ENCODE measurements at places on chromosomes 4 and X.

GRCh38 chr4:182823576-182823975 lies 93.6 kb downstream of the DCTD start:
- no peak for DNase-seq

DNA sequence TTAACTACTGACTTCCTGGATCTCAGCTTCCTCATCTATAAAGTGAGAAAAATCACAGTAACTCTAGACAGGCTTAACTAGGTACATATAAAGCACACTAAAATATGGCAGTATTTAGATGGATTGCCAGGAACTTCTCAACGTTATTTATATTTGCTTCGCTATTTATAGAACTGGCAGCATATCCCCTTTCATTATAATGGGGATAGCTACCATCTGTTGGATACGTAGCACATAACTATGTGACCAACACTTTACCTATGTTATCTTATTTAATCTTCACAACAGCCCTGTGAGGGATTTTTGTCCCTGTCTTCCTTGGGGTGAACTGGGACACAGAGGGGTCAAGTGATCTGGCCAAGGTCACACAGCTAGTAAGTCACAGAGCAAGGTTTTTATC lies 64.6 kb downstream of the ENPEP start:
- DNase-seq, result no peak

DNA sequence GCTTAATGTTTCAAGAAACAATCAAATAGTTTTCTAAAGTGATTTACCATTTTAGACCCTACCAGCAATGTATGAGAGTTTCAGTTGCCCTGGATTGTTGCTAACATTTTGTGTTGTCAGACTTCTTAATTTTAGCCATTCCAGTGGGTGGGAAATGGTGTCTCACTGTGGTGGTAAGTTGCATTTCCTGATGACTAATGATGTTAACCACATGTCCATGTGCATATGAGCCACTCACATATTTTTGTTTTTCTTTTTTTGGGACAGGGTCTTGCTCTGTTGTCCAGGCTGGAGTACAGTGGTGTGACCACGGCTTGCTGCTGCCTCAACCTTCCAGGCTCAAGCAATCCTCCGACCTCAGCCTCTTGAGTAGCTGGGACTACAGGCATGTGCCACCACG lies 48.3 kb downstream of the MED28 start:
- no peak for DNase-seq

DNA sequence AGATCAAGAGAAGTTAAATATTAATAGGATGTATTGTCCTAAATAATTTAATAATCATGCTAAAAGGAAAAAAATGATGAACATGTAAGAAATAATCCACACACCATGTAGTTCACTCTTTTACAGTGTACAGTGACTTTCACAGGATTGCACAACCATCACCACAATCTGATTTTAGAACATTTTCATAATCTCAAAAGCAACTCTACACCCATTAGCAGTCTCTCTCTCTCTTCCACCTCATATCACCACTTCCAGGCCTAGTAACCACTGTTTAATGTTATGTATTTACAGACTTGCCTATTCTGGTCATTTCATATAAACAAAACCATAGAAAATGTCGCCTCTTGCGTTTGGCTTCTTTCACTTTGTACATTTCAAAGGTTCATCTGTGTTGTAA lies 153.4 kb downstream of the FSTL5 start:
- no peak for DNase-seq

GRCh38 chrX:55713631-55714030 lies 3.9 kb upstream of the RRAGB start:
- DNase-seq, result no peak

DNA sequence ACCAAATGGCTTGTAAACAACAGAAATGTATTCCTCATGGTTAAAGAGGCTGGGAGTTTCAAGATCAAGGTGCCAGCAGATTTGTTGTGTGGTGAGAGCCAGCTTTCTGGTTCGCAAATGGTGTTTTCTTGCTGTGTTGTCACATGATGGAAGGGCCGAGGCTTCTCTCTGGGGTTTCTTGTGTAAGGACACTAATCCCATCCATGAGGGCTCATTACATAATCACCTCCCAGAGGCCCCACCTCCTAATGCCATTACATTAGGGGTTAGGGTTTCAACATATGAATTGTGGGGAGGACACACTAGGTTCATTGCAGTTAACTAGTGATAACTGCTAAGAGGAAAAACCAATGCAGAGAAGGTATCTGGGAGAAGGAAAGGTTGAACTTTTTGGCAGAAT lies 103.5 kb upstream of the ENPEP start:
- no peak for DNase-seq

- DNase-seq, result no peak
Measured at GRCh38 chr4:132513491-132513890, 635.6 kb upstream of the PCDH10 start.

DNA sequence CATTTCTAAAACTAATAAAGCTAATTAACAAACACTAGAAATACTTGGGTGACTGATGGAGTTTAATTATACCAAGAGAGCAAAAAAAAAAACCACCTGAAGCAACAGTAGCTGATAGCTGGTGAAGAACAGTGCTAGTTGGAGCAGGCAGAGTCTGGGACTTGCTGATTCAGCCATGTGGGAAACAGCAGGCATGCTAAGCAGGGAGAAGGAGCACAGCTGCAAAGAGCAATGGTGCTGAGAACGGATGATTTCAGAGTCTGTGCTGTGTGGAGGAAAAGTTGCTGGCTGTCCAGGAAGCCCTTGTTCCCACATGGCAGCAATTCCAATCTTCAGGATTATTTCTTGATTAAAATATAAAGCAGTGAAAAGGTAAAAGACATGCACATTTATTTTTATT lies 68.8 kb downstream of the NPY1R start:
- DNase-seq, result no peak

- DNase-seq, result no peak
Measured at GRCh38 chr4:99593781-99594641, 19.4 kb downstream of the MTTP start.

- no peak for DNase-seq
Measured at GRCh38 chrX:54708404-54708803, 89.7 kb downstream of the ITIH6 start.

- DNase-seq, result no peak
Measured at GRCh38 chr4:127103681-127104115, 529.1 kb upstream of the INTU start.

GRCh38 chr4:139933541-139933940 lies 220.4 kb downstream of the MAML3 start:
- no peak for DNase-seq

DNA sequence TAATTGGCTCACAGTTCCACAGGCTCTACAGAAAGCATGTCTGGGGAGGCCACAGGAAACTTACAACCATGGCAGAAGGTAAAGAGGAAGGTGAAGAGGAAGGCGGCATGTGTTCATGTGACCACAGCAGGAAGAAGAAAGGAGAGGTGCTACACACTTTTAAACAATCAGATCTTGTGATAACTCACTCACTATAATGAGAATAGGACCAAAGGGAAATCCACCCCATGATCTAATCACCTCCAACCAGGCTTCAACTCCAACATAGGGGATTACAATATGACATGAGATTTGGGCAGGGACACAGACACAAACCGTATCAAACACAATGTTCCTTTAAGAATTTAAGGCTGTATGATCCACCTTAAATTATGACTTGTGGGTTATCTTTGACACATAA lies 10.5 kb upstream of the PGM2 start:
- DNase-seq, result no peak
